ENCODE measurements at places on chromosomes 5 and 9.

DNA sequence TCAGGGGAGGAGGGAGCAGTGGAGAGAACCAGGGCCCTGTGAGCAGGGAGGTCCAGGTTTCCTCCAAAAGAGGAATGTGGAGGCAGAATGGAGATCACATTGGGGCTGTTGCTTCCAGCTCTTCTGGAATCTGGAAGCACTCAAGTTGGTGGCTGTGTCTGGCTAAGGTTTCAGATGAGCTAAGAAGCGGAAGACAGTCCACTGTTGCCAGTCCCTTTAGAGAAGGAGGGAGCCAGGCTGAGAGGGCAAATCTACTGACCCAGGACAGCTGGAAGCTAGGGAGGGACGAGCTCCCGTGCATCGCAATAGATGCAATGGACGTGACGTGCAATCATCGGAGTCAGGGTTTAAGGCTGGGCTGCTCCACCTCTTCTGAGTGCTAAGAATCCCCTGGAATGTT lies 71.2 kb downstream of the TENT4A start:
- DNase-seq: no peak

DNA sequence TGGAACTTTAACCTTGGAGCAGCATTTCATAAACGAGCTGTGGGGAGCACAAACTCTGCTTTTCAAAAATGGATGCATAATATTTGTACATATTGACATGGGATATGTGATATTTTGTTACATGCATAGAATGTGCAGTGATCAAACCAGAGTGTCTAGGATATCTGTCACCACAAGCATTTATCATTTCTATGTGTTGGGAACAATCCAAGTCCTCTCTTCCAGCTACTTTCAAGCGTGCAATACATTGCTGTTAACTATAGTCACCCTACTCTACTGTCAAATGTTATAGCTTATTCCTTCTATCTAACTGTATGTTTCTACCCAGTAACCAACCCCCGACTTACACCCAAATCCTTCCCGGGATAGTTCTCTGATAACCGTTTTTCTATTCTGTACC lies 15.0 kb upstream of the C5orf58 start:
- no peak for DNase-seq

GRCh38 chr9:126673689-126674364 lies 60.1 kb downstream of the LMX1B start:
- peak; percentile 63 for DNase-seq

DNA sequence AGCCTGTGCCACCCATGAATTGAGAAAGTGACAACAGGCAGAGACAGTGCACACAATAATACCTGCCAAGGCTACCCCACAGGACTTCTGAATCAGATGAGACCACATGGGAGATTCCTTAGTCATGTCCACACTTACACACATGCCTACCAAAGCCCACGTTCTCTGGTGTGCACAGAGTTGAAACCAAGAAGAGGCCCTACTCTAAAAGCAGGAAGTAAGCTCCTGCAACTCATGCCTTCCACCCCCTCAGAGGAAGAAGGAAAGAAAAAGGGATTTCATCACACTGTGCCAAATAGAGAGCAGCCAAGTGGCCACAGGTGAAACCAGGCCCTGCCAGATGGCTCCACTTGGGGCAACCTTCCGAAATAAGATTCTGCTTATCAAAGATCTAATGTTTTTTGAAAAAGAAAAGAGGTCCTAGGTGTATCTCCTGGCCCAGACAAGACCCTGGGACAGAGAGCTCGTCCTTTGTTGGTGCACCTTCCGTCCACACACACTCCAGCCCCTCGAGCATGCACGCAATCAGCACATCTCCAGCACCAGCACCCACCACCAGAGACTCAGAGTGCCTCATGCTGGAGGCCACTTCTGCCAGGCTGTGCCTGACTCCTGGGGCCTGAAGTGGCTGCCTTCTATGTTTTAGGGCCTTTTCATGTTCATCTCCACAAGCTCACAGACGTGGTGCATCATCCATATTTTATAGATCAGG lies 114.6 kb upstream of the SPOCK1 start:
- DNase-seq: no peak

DNA sequence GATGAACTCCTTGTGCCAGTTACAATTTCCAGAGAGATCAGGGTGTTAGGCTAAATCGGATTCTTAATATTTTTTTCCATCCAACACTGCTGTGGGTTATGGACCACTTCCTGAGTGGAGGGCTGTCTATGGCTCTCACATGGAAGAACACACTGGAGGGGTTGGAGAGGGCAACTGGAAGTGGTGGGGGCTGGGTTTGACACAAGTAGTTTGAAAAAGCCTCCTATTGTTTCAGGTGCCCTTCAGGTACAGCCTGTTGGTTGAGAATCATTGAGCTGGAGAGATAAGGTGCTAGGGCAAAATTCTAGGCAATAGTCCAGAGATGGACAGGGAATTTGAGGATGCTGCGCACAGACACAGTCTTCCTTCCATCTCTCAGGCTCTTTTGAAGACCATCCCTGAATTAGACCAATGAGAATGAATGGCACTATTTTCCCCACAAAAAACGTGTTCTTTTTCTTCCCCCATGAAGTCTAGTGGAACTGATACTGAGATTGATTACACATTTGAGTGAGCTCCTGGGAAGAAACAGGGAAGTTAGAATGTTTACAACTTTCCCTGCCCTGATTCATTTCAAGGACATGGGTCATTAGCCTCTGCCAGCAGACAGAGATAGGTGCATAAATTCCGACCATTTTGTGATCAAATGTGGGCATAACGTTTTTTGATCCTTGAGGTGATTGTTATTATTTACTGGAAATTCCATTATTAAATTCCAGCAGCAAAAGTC lies 87.7 kb downstream of the ACER2 start:
- DNase-seq: no peak

DNA sequence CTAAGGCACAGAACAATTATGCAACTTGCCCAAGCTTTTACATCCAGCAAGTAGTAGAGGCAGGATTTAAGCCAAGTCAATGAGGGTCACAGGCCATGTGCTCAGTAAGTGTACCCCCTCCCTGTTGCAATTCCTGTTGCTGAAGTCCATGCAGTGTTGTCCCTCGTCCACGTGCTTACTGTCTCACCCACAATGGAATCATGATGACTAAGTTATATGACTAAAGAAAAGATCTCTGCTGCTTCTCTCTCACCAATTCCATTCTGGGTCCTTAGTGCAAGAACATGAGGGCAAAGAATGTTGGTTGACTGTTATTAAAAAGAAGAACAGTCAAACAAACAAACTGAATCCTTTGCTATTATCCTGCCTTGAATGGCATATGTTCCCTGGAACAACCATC lies 233.6 kb upstream of the SLC24A2 start:
- DNase-seq: no peak

GRCh38 chr5:164002214-164002613 lies 496.8 kb downstream of the MAT2B start:
- peak; percentile 26 for DNase-seq

DNA sequence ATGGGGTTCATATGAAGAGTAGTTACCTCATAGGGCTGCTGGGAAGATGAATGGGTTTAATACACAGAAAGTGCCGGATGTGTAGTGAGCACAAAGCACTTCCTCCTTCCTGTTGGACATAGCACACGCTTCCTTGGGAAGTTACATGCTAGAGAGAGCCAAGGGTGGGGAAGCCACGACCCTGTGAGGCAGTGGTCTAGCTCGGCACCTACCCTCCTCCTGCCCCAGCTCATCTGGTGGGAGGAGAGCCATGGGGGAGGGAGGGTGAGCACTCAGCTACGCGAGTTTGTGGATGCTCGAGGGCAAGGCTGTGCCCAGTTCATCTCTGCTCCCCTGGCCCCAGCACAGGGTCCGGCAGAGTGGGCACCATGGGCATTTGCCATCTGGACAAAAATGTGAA lies 43.6 kb upstream of the NEK6 start:
- no peak for DNase-seq

DNA sequence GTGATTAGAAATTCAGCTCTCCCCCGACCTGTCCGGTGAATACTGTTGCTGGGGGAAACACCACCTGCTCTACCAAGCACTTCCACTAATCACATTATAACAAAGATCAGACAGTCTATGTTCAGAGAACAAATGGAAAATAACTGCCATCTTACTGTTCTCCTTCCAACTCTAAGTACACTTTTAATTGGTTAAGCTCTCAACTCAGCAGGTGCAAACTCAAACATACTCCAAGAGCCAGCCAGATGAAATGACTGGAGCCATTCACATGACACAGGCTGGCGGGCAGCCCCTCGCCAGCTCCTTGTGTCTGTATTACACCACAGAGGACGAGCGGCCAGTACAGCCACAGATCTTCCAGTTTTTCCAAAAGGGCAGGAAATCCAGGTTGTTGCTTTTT lies 16.1 kb downstream of the LIFR start:
- DNase-seq: no peak

GRCh38 chr5:14630671-14631070 lies 33.8 kb upstream of the OTULIN start:
- no peak for DNase-seq

GRCh38 chr5:42811591-42812446 lies at the start of gene SELENOP:
TSS of gene SELENOP (minus strand) at chr5:42811892. CDS start at chr5:42808353, 3,539 bp downstream.
- peak; percentile 75 for DNase-seq

DNA sequence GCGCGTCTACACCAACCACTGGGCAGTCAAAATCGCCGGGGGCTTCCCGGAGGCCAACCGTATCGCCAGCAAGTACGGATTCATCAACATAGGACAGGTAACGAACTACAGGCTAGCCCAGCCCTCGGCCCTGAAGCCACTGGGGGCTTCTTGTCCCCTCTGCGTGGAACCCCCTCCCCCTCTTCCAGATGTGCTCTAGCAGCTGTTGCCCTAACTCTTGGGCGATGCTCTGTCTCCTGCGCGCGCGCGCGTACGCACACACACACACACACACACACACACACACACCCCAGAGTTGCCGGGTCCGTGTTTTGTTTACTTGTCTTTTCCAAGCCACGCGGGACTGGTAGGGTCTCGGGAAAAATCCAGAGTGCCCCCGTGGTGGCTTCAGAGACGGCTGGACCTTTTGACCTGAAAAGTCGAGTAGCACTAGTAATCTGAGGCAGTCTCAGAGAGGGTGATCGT lies 836 bp downstream of the PCSK5 start:
- peak; percentile 50 for DNase-seq

DNA sequence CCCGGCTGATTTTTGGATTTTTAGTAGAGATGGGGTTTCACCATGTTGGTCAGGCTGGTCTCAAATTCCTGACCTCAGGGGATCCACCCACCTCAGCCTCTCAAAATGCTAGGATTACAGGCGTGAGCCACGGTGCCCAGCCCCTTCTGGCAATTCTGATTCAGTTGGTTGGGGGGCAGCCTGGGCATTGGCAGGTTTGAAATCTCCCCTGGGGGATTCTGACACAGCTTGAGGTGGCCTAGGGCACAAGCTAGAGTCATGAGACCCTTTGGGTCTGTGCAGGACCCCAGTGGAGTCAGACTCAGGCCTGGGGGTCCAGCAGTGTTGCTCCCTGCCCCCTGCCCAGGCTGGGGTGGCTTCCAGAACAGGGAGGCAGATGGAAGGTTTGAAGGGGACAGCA lies 239.8 kb downstream of the PBX3 start:
- DNase-seq: no peak

GRCh38 chr5:72388646-72389045 lies 68.5 kb downstream of the PTCD2 start:
- no peak for DNase-seq

DNA sequence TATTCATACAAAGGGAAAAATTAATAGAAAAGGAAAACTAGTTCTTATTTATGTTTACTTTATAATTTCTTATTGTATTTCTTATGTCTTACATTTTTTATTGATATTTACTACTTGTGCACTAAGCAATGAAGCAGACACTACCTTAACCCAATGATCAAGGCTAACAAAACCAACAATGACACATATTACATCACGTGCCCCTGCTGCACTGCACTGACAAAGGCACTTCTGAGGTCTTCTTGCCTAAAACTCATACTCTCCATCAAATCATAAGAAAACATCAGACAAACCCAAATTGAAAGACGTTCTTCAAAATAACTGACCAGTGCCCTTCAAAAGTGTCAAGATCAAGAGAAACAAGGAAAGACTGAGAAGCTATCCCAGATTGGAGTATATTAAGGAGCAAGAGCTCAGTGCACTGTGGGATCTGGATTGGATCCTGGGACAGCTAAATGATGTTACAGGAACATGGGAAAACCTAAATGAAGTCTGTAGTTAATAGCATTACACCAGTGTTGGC lies 230.9 kb downstream of the AUH start:
- no peak for DNase-seq

GRCh38 chr5:72093824-72094223 lies 13.5 kb upstream of the MAP1B start:
- no peak for DNase-seq

GRCh38 chr5:174436750-174437149 lies 287.6 kb upstream of the MSX2 start:
- peak; percentile 26 for DNase-seq

- no peak for DNase-seq
Measured at GRCh38 chr5:112143690-112144089, 275.4 kb downstream of the EPB41L4A start.

DNA sequence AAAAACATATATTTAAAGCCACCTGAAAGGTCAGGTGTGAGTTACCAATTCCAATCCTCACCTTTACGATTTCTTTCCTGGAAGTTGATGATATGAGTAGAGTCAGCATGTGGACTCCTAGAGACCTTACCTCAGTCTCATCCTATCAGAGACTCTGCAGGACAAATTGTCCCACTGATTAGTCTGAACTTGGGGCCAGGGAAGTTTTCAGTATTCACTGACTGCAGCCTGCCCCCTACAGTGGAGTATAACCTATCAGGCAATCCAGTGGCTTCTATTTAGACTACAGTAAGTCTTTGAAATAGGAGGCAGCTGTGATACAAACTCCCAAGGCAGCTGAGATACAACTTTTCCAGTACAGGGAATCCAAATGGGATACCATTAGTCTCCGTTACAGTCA lies 449.4 kb upstream of the CDH10 start:
- peak; percentile 21 for DNase-seq

GRCh38 chr9:137478962-137479861 lies 20.1 kb upstream of the NSMF start:
- peak; percentile 66 for DNase-seq

- no peak for DNase-seq
Measured at GRCh38 chr5:172791286-172791685, 20.3 kb upstream of the DUSP1 start.

DNA sequence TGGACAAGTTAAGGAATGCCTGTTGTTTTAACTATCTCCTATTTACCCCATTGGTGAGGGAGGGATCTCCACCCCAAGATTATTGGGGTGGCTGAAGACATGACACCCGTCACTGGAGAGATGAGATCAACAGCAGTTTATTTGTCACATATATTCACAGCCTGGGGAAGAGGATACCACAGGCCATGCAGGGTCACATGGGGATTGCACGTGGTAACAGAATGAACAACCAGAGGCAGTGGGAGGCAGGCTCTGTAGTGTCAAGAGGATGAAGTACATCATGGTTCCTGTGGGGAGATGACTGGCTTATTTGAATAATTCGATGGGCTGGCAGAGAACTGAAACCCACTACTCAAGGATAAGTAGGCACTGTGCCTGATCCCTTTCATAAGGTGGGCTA lies 18.6 kb upstream of the SHISAL2B start:
- no peak for DNase-seq
